ENCODE measurements at places on chromosomes 2 and 18.

DNA sequence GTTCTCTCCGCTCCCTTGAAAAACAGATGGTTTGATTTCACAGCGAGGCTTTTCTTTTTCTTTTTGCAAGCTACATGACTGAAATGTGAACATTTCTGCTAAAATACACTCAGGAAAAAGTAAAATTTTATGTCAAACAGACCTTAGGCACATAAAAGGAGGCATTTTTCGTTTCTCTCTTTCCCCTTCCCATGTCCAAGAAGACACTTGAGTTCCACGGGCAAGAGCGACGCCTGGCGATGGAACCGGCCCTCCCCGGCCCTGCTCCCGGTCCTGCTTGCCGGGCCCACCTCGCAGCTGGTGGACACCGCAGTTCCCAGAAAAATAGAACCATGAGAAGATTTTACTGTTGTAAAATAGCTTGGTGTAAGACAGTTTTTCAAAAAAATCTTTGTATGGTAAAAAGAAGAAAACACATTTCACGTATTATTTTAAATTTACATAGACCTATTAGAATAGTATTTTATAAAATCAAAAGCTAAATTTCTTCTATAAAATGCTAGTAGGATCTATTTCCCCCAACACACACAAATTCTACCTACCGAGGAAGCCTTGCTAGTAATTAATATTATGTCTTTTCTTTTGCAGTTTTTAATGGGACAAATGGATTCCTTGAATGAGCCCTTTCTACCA, 2.3 kb upstream of the ALKAL2 start:
- H3K4me1 ChIP-seq = peaks cover 3% of the 10 kb centered on the region
- peak overlapping the region; percentile 62 for H3K4me3 ChIP-seq
- peaks cover 8% of the 10 kb centered on the region for H3K36me3 ChIP-seq
- DNase-seq = no peak
- no peak overlapping the region for H3K27ac ChIP-seq
- H3K27me3 ChIP-seq = peaks cover 38% of the 10 kb centered on the region

DNA sequence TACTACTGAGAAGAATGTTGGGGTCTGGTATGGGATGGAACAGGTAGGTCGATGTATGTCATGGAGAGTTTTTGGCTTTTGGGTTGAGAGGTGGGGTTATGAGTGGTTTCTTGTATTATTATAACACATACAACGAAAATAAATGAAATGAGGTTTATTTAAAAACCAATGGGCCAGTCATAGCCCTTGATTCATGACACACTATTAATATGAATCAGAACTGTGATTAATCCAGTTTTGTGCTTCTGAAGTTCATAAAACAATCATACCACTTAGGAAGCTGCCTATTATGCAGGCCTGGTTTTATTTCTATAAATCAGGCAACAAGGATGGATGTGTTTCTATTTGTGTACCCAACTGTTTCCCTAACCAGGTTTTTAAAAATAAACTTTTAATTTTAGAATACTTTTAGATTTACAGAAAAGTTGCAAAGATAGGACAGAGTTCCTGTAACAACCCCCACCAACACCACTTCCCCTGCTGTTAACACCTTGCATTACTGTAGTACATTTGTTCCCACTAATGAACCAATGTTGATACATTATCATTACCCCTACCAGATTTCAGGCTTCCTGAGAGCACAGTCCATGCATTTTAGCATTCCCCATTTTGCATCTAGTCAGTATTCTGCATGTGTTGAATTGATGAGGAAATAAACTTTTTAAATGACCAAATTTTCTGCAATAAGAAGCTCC, 37.5 kb upstream of the NCOA1 start:
- H3K36me3 ChIP-seq = peaks cover 3% of the 10 kb centered on the region
- H3K4me1 ChIP-seq = no peaks in the 10 kb centered on the region
- no peaks in the 10 kb centered on the region for H3K27me3 ChIP-seq
- no peak overlapping the region for H3K27ac ChIP-seq
- no peak for DNase-seq

GRCh38 chr18:31612124-31612523, 20.4 kb downstream of the TTR start:
- H3K27ac ChIP-seq = no peak overlapping the region
- H3K27me3 ChIP-seq = no peaks in the 10 kb centered on the region
- H3K4me1 ChIP-seq = peaks cover 8% of the 10 kb centered on the region
- no peak for DNase-seq
- no peaks in the 10 kb centered on the region for H3K36me3 ChIP-seq
- no peak overlapping the region for H3K4me3 ChIP-seq

DNA sequence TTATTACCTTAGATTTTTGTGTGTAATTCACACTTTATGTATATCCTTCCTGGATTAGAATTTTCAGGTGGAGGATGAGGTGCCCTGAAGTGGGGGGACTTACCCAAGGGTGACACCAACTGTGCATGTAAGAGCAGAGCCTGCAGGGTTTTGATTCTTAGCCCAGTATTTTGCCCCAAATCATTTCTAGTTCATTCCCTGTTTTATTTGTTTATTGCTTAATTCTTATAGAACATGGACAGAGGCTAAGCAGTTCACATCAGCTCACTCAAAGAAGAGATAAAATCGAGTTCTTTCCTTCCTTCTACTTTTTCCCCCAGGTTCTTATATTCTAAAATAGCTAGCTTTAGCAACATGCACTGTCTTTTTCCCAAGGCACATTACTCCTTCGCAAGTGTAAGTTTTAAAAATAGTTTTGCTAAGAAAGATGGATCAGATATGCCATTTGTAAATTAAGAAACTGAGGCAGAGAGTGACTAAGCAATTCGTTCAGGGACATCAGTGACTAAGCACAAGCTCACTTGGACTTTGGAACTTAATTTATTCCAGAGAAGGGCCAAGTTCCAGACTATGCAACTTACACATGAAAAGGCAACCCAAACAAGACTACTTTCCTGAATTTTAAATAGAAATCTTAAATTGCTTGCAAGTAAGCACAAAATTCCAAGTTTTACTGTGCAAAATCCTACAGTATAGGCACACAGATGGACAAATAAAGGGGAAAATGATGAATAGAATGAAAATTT, 427.9 kb upstream of the POU3F3 start:
- no peak overlapping the region for H3K4me3 ChIP-seq
- DNase-seq = no peak
- no peak overlapping the region for H3K27ac ChIP-seq
- H3K36me3 ChIP-seq = no peaks in the 10 kb centered on the region

DNA sequence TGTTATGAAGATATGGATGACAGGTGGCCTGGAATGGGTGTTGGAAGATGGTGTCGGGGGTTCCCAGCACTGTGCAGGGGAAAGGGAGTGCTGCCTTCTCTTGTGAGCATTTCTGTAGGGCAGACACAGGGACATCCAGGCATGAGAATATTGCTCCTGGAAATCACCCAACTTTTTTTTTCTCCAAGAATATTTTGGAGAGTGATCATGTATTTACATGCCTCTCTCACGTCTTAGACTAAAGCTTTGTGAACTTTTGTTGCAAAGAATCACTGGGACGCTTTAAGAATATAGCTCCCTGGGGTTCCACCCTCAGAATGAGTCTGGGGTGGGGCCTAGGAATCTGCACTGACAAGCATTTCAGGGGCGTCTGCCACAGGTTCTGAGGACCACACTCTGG, 68.7 kb downstream of the VWA3B start:
- H3K27me3 ChIP-seq = peaks cover 3% of the 10 kb centered on the region
- H3K36me3 ChIP-seq = no peaks in the 10 kb centered on the region
- no peak overlapping the region for H3K4me3 ChIP-seq
- no peak overlapping the region for H3K27ac ChIP-seq
- no peaks in the 10 kb centered on the region for H3K4me1 ChIP-seq

- peaks cover 10% of the 10 kb centered on the region for H3K36me3 ChIP-seq
- H3K4me3 ChIP-seq = no peak overlapping the region
- H3K4me1 ChIP-seq = no peaks in the 10 kb centered on the region
Measured at GRCh38 chr18:56992777-56993176, 154.1 kb upstream of the BOD1L2 start.

DNA sequence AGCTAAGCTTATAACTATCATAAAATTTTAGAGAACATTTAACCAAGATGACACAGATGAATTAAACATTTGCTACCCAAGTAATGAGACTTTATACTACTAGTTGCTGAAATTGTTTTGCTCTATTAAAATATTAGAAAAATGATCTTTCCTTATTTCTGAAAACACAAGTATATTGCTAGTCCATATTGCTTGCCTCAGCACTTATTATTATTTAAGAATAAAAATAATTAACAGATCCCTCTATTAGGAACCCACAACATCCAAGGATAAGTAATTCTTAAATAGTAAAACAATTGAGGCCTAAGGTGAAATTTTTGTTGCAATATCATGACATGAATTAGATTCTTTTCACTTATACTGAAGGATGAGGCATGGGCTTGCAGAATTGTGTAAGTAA, 65.2 kb downstream of the CCDC148 start:
- no peak overlapping the region for H3K27ac ChIP-seq
- peaks cover under 1% of the 10 kb centered on the region for H3K27me3 ChIP-seq
- no peaks in the 10 kb centered on the region for H3K4me1 ChIP-seq
- H3K4me3 ChIP-seq = no peak overlapping the region

- H3K27ac ChIP-seq = no peak overlapping the region
- H3K4me3 ChIP-seq = no peak overlapping the region
- DNase-seq = no peak
- no peaks in the 10 kb centered on the region for H3K4me1 ChIP-seq
Measured at GRCh38 chr2:234730066-234730640, 221.7 kb upstream of the SH3BP4 start.

DNA sequence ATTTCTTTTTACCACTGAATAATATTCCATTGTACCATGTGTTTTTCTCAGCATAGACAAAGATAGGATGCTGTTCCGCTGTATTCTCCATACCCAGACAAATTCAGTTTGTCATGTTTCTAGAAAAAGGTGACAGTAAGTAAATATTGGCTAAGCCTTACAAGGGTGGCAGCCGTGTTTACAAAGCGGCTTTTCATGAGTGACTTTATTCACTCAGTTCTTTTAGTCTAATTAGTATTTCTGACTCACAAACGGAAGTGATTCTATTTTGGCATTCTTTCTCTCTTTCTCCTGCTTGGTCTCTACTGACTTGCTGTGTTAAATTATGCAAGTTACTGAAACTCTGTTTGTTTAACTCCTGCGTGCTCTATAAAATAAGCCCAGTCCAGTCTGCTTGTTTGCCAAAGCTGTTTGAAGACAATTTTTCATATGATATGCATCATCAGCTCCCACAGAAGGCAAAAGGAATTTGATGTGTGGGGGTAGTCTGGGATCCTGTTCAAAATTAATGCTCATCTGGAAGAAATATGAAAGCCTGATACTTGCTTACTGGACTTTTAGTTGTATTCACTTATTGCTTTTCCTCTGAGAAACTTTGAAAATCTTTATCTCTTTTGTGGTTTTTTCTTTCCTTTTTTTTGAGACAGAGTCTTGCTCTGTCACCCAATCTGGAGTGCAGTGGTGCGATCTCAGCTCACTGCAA, 2.3 kb upstream of the PLEKHH2 start:
- DNase-seq = no peak
- H3K36me3 ChIP-seq = peaks cover 2% of the 10 kb centered on the region
- peaks cover 15% of the 10 kb centered on the region for H3K4me1 ChIP-seq
- H3K4me3 ChIP-seq = no peak overlapping the region
- peaks cover 67% of the 10 kb centered on the region for H3K27me3 ChIP-seq

- H3K27ac ChIP-seq = peak overlapping the region; percentile 98
- DNase-seq = no peak
- no peaks in the 10 kb centered on the region for H3K27me3 ChIP-seq
- peaks cover 52% of the 10 kb centered on the region for H3K4me1 ChIP-seq
- H3K36me3 ChIP-seq = peaks cover 21% of the 10 kb centered on the region
Measured at GRCh38 chr18:24022161-24022560, 7.6 kb downstream of the TTC39C start.

DNA sequence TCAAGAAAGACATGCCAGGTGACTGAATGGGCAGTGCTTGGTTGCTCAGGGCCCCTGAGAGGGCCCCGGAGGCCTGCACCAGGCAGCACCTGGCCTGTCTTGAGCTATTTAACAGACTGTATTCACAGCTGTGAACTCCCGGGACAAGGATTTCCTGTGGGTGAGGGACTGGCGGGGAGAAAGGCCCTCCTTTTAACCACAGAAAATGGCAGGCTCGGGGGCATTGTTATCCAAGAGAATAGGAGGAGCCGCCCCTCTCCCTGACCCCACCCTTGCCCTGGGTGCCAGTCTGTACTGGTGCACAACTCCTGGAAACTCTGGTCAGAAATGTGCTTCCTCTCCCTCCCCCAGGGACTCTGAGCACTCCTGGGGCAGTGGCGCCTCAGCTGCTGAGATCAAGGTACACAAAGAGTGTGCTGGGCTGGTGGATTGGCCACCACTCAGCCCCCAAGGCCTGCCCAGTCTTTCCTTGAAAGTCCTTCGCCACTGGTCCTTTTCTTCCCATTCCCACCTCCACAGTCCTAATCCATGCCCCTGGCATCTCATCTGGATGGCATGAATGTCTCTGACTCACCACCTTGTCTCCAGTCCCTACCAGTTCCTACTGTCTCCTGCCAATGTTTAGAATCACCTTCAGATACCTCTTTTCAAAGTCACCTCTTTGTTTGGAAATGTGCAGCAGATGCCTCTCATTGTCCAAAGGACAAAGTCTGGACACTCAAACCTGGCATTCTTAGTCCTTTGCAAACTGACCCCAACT, 19.6 kb upstream of the EPAS1 start:
- H3K4me1 ChIP-seq = peaks cover 16% of the 10 kb centered on the region
- no peak overlapping the region for H3K4me3 ChIP-seq
- H3K27ac ChIP-seq = no peak overlapping the region
- no peak for DNase-seq
- peaks cover 47% of the 10 kb centered on the region for H3K27me3 ChIP-seq
- H3K36me3 ChIP-seq = no peaks in the 10 kb centered on the region

Measured in stimulated activated naive B cell treated with anti-CD40 and anti-IgM and Interleukin-4, amounts not matched to agents 10 μg/mL and 1 μg/mL and 100 μg/mL, for 72 hours (primary cell).